Activated naive CD4-positive, alpha-beta T cell treated with anti-CD3 and anti-CD28 coated beads, Interleukin-2, amount 50 U/mL, for 72 hours (primary cell): ENCODE measurements at places on chromosomes 1 and 21. TPM values are rescaled to one million over a fixed set of nuclear protein-coding genes. Genes with fewer than 3 reads are reported as not detected.

DNA sequence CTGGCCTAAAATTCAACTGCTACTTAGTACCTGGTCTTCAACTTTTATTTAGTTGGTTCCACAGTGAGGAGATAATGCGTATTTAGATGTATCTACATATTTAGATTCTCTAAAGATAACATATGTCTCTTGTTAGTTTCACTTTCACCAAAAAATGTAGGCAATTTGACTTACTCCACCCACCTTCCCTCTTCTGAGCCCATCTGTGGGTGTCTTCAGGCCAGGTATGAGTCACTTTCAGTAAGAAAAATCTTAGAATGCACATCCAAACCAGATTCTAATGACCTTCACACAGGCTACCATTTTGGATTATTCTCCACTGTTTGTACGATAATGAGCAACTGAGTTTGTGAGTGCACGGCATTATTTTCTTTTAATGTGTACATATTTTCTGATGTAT lies 501.7 kb downstream of the NEGR1 start:
- no peak for DNase-seq

DNA sequence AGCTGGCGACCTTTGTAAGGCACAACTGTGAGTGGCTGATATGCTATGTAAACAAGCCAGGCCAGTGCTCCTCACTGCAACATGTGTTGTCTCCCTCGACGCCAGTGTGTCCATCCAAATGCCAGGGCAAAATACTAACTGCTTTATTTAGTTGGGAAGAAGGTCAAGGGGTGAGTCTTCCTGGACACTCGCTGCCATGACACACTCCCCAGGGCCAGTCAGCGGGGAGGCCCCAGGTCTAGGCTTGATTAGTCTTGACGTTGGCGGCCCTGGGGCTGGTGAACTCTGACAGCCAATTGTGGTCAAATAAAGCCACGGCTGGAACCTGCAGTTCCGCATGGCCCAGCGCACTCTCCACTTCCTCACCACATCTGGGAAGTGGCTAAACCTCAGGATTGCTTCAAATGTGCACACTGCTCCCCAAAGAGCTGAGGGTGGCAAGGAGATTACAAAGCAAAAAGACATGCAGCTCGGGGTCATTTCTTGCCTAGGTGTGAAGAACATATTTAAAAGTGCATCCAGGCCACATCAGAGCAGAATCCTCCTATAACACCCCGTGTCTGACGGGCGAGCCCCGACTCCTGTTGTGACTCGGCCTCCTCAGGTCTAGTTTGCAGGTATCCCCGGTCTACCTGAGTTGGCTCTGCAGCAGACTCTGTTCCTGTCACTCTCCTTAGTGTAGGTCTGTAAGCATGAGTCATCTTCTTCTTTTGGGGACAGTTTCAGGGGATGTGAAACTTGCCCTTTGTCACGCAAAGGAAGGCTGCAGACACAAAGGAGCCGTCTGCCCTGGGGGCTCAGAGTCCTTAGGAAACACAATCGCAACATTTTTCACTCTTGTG lies 183.5 kb downstream of the RUNX1 start:
- DNase-seq, result peak; percentile 84

DNA sequence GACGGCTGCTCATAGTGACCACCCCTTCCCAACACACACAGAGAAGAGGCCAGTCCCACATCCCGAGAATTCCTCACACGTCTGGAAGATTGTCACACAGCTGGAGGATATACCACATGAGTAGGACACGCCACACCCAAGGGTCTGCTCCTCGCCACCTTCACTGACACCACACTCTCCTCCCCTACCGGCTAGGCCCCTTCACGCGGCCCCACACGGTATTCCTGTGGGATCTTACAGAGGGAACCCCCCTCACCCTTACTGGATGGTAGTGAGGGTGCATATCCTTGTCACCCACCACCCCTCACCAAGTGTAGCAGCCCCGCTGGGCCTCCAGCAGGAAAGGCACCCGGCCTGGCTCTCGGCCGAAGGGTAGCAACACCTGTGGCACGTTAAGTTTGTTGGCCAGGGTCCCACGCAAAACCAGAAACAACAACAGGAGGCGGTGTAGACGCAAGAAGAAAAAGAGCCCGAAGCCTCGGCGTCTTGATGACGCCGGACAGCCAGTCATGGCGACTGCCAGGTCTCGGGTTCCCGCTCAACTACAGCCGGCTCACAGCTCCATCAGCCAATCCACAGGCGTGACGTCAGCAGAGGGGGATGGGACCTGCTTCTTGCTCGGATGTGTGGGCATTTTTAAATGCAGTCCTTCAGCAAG lies at the start of gene NUP210L:
Gene NUP210L (minus strand): TSS at position 540 of the 658 bp plus-strand sequence.
- no peak for DNase-seq

DNA sequence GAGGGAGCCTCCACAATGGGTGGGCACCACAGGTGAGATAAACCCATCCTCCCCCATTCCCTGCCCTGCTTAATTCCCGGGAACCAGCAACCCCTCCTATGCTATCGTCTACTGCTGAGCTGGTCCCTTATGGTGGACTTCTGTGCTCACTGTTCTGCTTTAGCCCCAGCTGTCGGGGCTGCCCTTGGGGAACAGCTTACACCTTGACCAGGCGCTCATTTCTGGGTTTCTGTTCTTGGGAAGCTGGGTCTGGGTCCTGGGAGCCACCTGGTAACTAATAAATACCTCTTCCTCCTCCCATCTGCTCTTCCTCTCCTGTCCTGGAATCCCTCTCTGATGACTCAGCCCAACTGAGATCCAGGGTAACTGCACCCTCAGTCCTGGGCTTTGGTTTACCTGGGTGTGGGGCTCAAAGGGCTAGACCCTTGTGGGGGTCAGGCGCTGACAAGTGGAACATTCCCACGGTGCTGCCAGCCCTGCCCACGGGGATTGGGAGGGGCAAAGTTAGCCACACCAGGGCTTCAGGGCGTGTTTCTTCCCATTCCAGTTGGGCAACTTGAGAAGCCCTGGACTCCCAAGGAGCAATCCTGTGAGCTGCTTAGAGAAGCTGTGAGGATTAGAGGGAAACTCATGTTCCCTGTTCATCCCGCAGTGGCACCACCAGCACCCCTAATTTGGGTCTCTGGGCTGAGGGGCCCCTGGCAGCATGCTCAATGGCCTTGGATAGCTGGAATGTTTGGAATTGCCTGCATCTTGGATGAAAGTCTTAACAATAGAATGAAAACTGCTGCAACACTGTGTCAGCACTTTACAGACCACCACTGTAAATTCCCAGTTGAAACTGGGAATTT lies 1.6 kb downstream of the PCAT6 start:
- no peak for DNase-seq

DNA sequence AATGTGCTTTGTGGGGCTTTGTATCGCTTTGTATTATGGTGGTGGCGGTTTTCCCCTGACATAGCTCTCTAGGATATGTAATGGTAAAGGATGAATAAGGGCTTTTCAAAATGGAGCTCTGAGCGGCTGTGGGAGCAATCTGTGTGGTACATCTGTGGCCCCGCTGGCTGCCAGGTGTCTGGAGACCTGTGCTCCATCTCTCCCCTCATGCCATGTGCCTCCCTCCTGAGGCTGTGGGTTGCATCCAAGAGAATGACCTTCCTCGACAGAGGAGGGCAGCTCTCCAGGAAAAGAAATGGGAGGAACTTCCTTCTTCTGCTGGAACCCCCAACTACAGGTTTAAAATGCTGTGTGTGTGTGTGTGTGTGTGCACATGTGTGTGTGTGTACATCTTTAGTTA lies 78.7 kb downstream of the RYR2 start:
- DNase-seq, result no peak

- DNase-seq, result no peak
Measured at GRCh38 chr1:34831721-34832246, 27.8 kb downstream of the SMIM12 start.

Gene FAM3B
- total RNA-seq, result not detected

Gene MEX3A
- 0.49 TPM for total RNA-seq
